Smooth muscle cell of the brain vasculature (primary cell): ENCODE measurements at places on chromosomes 2 and 18.

GRCh38 chr2:54570321-54570855, 114.3 kb downstream of the SPTBN1 start:
- no peak for DNase-seq

- no peak for DNase-seq
These were observed 128.1 kb upstream of the RBMS1 start for GRCh38 chr2:160621748-160622147.

DNA sequence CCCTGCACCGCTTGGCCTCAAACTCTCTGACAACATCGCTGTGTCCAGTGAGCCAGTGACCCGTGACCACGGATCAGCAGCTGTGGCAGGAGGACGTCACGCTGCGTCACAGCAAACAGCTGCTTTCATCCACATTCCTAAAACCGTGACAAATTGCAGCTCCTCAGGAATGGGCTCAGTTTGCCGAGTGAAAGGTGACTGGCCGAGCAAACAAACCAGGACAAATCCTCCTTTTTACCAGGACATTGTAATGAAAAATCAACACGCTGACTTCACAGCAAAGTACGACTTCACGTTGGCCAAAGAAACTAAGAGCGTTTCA, 57.6 kb downstream of the PXDN start:
- peak; percentile 81 for DNase-seq

GRCh38 chr2:8289111-8289510, 392.7 kb upstream of the ID2 start:
- no peak for DNase-seq

DNA sequence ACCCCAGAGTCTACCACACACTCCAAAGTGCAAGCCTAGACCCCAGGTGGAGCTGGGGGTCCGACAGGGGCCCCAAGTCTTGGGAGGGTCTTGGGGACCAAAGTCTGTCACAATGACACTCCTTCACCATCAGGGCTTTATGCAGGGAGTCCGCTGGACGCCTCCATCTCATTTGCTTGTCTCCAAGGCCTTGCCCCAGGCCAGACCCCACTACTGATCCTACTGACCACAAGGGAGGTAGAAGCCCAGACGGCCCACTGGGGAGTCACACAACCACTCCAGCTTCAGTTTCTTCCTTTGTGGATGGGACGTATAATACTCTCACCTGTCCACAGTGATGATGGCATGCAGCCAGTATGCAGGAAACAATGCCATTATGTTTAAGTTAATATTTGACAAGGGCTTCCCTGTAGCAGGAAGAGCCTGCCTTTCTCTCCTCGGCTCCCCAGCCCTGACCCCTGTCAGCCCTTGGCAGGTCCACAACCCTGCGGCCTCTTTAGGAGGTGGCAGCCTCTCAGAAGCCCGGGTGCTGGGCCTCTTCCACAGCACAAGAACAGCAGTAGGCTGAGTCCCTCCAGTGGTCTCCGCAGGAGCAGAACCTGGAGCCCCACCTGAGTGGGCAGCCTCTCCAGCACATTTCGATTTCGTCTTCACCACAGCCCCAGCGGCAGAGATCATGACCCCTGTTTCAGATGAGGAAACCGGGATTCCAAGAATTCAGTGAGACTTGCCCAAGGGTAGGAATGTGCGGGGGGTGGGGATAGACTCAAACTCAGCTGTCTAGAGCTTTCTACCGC, 6.5 kb downstream of the BIN1 start:
- DNase-seq: no peak

DNA sequence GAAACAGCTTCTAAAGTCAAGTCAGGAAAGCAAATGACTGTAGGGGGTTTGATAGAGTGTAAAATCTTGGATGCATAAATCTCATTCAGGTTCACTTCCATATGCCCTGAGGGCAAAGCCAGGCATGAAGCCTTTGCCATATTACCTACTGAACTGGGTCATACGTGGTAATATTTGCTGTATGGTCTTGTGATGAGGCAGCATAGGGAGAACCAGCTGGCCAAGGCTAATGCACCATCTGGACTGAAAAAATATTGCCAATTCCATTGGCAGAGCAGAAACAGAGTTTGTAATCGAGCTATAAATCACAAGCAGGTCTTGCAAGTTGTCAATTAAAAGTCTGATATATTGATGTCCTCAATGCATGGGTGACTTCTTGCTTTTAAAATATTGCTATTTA, 243.8 kb downstream of the ERBB4 start:
- no peak for DNase-seq

GRCh38 chr2:152782171-152782570, 63.8 kb downstream of the ARL6IP6 start:
- DNase-seq: no peak

- no peak for DNase-seq
These were observed 29.4 kb downstream of the PSTPIP2 start for GRCh38 chr18:46042571-46043123.

GRCh38 chr2:98072442-98072841, 14.5 kb upstream of the VWA3B start:
- DNase-seq: no peak

GRCh38 chr18:75047240-75047961, 161.5 kb downstream of the PTGR3 start:
- DNase-seq: no peak

DNA sequence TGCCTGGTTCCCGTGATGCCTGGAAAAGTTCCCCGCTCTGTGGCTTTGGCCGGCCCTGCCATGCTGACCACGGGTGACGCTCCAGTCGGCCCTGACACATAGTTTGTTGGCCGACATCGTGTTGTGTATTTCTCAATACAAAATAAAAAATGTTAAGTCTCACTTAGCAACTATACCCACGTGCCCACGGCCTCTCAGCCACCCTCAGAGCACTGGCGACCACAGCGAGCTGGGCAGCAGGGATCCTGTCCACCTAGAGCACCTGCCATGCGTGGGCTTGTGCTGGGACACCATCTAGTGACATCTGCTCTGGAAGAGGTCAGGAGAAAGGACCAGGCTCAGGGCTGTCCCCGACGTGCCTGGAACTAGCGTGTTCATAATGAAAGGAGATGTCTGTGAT, 261.7 kb downstream of the HDAC4 start:
- no peak for DNase-seq

DNA sequence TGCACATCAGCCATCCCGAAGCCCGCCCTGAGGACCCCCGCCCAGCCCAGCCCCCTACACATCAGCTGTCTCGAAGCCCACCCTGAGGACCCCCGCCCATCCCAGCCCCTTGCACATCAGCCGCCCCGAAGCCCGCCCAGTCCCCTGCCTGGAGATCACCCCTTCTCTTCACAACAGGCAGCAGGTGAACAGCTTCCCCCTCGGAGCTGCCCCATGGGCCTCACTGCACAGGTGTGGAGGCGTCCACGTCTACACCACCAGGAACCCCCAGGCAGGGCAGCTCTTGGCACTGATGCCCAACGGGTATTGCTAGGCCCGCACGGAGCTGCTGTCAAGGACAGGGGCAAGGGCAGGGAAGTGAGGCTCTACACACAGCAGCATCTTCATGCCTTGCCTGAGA, 137.6 kb downstream of the HDAC4 start:
- no peak for DNase-seq

GRCh38 chr2:201263779-201264178, 3.4 kb downstream of the CASP8 start:
- no peak for DNase-seq

GRCh38 chr2:64226611-64227010, 82.4 kb upstream of the PELI1 start:
- DNase-seq: no peak

GRCh38 chr2:212596688-212597087, 58.1 kb upstream of the ERBB4 start:
- no peak for DNase-seq

GRCh38 chr2:205646680-205647079, 35.6 kb upstream of the NRP2 start:
- DNase-seq: no peak

DNA sequence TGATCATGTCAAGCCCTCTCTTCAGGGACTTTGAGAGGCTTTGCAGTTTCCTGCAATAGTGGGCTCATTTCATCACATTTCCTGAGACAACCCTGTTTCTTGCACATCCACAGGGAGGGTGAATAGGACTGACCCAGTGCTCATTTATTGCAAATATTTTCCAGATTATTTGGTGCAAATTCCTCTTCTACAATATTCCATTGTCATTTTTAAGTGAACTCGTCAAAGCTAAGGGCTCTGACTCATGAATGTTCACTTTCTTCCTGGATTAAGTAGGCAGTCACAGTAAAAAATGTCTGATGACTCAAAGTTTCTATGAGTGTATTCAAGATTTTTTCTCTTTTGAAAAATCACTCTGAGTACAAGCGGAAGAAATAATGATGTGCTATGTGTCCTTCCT, 225.5 kb upstream of the GALNT5 start:
- peak; percentile 13 for DNase-seq

GRCh38 chr2:132904142-132904842, 234.3 kb upstream of the LYPD1 start:
- no peak for DNase-seq

- DNase-seq: no peak
These were observed 9.1 kb upstream of the DAW1 start for GRCh38 chr2:227862227-227862740.

DNA sequence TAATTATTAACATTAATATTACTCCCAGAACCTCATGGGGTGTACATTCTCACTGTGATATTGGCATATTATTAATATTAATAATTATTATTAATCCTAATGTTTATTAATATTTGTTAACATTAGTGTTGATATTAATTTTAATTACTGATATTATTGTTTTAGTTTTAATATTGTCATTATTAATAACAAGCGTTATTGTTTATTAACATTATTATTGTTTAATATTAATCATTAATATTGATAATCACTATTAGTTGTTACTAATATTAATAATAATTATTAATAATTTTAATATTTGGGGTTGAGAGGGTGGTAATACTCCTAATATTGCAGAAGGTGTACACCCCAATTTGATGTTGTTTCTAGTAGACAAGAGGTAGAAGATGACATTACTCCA, 193.1 kb upstream of the XIRP2 start:
- DNase-seq: no peak

- DNase-seq: no peak
These were observed 516.9 kb upstream of the DSEL start for GRCh38 chr18:68033466-68033865.

GRCh38 chr2:230599853-230600252, 112.8 kb upstream of the CAB39 start:
- no peak for DNase-seq
